ENCODE measurements at places on chromosomes 7 and 10. TPM values are rescaled to one million over a fixed set of nuclear protein-coding genes. Genes with fewer than 3 reads are reported as not detected.

Gene LRRC17
- 88.4 TPM for total RNA-seq

Gene CPVL
- 35.4 TPM for total RNA-seq

Gene CNPY1
- total RNA-seq = 1.7 TPM

Gene GDF10
- total RNA-seq = 0.23 TPM

GRCh38 chr7:1403638-1404459 lies 55.4 kb downstream of the MICALL2 start:
- DNase-seq = peak; percentile 89

DNA sequence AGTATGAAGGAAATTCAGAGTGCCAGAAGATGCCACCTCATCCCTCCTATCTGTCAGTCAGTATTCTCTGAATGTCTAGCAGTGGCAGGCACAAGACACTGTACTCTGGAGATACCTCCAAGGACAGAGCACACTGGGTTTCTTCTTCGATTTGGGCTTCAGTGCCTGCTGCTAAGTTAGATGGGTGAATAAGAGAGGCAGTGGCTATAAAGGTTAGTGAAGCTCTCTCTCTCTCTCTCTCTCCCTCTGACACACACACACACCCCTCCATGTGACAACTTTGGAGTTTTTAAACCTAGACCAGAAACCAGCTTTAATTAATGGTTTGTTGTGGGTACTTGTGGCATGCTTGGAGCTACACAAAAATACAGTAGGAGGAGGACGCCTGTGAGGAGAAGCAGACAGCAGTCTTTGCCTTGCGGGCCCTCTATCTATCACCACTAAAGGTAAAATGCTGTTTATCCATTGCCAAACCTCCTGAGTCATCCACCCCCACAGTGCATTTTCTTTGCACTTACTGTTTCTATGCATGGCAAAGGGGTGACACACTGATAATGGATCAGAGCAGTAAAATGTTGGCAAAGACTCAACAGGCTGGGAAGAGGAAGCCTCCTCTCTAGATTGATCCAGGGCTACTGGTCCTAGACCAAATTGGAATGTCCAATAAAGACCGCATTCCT lies 102.5 kb downstream of the TRIL start:
- DNase-seq = peak; percentile 99

- no peak for DNase-seq
Observed at GRCh38 chr7:98235901-98236300, 16.1 kb downstream of the TECPR1 start.

DNA sequence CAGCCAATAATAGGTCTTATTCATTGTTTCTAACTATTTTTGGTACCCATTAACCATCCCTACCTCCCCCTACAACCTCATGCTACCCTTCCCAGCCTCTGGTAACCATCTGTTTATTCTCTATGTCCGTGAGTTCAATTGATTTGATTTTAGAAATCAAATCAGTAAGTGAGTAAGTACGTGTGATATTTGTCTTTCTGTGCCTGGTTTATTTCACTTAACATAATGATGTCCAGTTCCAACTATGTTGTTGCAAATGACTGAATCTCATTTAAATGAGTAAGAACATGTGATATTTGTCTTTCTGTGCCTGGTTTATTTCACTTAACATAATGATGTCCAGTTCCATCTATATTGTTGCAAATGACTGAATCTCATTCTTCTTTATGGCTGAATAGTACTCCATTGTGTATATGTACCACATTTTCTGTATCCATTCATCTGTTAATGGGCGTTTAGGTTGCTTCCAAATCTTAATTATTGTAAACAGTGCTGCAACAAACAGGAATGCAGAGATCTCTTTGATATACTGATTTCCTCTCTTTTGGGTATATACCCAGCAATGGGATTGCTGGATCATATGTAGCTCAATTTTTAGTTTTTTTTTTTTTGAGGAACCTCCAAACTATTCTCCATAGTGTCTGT lies 49.7 kb upstream of the BICC1 start:
- no peak for DNase-seq

GRCh38 chr10:133421336-133422222 lies 2.8 kb downstream of the SPRN start:
- DNase-seq = no peak

GRCh38 chr7:36456548-36456947 lies 66.9 kb downstream of the ANLN start:
- DNase-seq = no peak

DNA sequence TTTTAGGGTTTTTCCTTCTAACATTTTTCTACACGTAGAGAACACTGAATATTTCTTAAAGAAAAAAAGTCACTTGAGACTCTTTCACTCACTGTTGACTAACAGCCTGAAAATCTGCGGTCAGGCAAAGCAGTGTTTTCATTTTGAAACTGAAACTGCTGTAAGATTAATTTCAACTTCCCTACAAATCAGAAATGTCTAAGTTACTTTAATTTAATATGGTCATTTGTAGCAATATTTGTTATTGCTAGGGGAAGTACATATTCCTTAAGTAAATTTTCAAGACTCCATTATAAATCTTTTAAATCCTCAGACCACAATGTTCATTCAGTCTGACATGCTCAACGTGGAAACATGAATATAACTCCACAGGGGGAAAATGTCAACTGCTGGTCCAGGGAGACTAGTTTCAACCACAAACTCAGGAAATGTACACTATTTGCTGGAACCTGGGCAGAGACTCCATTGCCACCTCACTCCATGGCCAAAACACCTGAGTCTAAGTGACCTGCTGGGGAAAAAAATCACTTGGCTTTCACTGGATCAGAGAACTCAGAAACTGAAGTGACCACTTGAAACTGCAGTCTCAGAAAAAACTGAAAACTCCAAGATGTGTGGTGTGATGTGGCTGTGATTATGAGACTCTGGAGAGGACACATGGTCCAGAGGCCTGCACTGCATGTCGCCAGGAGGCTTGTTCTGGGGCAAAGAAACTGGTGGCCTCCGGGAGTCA lies 161.2 kb downstream of the TAX1BP1 start:
- DNase-seq = peak; percentile 77

- no peak for DNase-seq
Observed at GRCh38 chr10:102113261-102113955, 6.8 kb downstream of the LDB1 start.

DNA sequence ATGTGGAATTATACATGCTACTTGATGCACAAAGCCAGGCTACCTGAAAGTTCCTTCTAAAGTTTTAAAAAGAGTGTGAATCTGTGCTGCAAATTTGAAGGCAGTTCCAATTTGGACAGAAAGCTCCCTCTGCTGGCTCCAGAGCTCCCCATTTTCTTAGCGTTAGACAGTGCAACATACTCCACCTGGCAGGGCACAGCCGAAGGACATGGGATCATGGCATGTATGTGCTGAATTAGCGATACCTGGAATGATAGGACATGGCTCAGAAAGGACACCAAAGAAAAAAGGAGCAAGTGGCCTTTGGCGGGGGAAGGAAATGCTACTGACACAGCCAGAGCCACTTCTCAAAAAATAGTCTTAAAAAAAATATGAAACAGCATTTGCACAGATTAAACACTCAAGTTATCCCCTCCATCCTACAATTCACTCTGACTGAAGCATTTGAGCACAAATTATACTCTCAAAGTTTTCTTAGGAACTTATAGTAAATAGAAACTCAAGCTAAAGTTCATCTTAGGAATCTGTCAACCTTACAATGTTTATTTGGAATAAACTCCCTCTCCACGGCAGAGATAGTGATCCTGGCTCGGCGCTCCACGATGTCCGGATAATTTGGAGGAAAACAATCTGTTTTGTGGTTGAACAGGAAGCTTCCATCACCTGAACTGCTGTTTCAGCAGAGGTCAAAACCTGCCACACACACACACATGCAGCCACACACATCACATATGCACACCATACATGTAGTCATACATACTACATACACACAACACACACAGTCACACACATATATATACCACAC lies 80.0 kb downstream of the C7orf25 start:
- peak; percentile 61 for DNase-seq

GRCh38 chr7:105963038-105963667 lies at the start of gene CDHR3:
TSS of gene CDHR3 (plus strand) at chr7:105963264. CDS start at chr7:105963319, 55 bp downstream.
- peak; percentile 47 for DNase-seq

- no peak for DNase-seq
Observed at GRCh38 chr10:108849688-108850087, 1073.6 kb downstream of the XPNPEP1 start.

GRCh38 chr10:88095223-88095721 lies 231.8 kb downstream of the PTEN start:
- no peak for DNase-seq

DNA sequence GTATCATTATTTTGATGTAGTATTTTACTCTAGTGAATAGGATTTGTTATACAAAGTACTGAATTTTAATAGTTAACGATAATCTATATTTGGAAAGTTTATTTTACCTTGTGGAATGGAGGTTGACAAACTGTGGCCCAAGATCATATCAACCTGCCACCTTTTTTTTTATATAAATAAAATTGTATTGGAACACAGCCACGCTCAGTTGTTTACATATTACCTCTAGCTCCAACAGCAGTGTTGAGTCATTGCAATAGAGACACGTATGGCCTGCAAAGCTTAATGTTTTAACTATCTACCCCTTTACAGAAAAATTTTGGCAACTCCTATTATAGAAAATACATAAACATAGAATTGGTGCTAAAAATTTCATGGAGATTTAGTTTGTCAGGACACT lies 239.3 kb downstream of the THSD7A start:
- DNase-seq = no peak

- no peak for DNase-seq
Observed at GRCh38 chr7:120877701-120878100, 19.8 kb upstream of the TSPAN12 start.

DNA sequence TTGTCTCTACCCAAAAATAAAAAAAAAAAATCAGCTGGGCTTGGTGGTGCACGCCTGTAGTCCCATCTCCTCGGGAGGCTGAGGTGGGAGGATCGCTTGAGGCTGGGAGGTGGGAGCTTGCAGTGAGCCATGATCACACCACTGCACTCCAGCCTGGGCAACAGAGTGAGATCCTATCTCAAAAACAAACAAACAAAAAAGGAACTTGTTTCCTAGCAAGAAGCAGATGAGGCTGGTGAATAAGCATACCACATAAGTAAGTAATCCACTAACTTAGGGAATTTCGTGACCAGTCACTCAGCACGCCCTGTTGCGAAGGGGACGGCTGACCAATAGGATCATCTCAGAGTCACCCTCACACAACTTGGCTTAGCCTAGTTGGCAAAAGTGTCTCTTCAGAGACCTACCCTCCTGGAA lies 64.6 kb downstream of the CUX1 start:
- DNase-seq = peak; percentile 93

DNA sequence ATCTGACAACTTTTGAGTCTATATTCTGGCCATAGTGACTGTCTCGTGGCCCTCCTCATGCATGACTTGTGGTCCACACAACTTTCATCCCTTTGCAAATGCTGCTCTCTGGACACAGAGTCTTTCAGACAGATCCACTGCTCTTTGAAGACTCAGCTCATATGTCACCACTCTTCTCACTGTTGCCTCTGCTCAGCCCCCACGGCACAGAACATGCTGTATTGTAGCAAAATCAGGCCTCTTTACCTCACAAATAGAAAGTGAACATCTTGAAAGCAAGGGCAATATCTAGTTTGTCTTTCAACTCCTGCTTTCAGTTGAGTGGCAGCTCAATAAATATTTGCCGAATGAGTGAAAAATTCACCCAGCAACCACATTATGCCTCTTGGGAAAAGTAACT lies 443.5 kb downstream of the NRG3 start:
- DNase-seq = no peak

- no peak for DNase-seq
Observed at GRCh38 chr7:50762337-50762736, 20.4 kb downstream of the GRB10 start.

Data from Daoy (cell line).